Fibroblast of skin of scalp (primary cell): ENCODE measurements at places on chromosomes 6 and 20.

DNA sequence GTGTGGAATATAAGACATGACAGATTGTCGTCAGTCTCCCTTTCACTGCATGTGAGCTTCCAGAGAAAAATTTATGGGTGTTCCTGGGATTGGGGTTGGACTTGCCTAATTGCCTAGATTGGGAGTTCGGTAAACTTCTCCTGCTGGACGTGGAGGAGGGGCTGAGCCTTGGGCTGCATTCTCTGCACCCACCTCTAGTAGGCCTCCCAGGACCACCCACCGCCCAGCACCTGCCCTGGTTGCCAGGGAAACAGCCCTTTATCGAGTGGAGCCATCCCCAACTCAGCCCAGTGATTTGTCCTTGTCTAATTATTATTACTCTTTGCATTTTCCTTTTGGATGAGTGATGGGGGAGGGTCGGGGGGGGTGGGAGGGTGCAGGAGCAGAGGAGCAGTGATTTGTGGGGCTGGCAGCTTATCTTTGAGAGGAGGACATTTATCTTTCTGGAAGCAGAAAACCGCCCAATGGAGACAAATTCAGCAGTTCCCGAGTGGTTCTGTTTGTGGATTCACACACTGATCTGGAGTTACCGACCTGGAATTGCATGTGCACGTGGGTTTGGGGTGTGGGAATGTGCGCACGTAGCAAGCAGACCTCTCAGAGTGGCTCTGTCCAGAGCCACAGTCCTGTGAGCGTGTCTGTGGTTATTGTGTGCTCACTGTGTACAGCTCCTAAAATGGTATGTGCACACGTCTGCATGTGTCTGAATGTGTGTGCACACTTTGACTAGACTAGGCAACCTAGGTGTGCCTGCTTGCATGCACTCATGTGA, 104.5 kb downstream of the DHX35 start:
- DNase-seq: no peak

DNA sequence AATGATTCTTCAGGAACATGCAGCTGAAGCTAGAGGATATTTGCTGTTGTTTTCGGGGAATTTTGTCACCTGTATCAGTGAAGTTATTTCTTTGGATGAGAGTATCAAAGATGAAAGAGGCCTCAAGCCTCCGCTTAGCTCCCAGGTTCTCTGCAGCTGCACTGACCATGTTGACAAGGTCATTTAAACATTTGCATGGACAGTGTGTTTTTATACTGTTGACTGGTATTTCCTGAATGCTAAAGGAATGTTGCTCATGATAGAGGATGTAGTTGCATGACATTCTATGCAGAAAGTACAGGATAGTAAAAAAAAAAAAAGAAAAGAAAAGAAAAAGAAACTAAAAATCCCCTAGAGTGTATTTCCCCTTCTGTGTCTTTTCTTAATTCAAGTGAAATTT, 165.6 kb upstream of the LAMP5 start:
- peak; percentile 26 for DNase-seq

GRCh38 chr6:71412559-71413140, 124.0 kb downstream of the OGFRL1 start:
- DNase-seq: no peak

DNA sequence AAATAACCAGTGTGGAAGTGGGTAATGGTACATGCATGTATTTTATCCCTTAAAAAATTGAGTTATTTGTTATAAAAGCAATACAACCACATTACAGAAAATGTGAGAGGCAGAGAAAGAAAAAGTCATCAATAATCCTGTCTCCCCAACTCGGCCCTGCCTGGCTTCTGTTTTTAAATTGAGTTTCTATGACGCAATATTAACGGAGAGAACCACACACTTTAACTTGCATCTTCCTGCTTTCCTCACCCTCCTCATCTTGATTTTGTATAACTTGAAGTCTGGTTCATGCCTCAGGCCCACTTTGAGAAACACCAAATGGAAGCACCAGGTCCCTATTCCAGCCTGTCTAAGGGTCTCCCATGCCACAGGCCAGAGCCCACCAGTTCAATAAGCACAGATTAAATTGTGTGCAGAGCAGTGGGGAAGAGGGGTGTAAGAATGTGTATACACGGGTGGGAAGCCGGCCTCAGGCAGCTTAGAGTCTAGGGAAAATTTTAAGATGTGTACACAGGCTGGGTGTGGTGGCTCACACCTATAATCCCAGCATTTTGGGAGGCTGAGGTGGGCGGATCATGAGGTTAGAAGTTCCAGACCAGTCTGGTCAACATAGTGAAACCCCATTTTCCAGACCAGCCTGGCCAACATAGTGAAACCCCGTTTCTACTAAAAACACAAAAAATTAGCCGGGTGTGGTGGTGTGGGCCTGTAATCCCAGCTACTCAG, 15.9 kb downstream of the KCNK5 start:
- DNase-seq: no peak
